ENCODE measurements at places on chromosomes 6 and 20.

DNA sequence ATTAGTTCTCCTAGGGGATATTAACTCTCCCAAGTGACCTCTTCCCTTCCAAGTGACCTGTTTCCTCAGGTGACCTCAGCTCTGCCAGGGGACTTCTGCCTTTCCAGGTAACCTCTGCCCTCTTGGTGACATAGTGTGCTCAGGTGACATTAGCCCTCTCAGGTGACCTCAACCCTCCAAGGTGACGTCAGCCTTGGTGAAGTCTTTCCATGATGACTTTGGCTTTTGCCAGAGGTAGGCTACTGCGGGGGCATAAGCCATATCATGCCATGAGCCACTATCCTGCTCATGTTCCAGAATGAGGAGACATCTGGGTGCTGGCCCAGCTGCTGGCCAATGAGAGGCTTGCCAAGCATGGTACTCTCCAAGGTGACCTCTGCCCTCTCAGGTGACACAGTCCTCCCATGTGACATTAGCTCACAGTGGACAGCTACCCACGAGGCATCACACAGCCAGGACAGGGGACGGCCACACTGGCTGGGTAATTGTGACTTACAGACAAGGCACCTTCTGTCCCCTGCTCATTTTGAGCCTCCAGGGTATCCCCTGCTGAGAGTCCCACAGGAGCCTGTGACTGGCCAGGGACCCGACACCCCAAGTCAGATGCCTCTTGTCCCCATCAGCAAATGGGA is 31.1 kb downstream of the UBD start:
- DNase-seq = no peak

DNA sequence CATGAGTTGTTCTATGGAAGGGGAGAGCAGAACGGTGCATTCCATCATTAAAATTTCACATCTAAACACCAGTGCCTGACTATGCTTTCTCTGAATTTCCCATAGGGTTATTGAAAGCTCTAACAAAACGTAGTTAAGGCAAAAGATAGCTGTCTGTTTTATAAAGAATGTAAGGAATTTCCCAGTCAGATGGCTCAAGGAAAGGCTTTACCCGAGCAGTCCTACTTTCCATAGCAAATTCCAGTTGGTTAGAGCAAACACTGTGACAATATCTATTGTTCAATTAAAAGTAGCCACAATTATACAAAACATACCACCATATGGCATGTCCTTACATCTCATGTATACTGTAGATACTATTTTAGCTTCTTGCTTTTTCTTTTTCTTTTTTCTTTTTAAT is 1059.5 kb upstream of the FLRT3 start:
- DNase-seq = no peak

DNA sequence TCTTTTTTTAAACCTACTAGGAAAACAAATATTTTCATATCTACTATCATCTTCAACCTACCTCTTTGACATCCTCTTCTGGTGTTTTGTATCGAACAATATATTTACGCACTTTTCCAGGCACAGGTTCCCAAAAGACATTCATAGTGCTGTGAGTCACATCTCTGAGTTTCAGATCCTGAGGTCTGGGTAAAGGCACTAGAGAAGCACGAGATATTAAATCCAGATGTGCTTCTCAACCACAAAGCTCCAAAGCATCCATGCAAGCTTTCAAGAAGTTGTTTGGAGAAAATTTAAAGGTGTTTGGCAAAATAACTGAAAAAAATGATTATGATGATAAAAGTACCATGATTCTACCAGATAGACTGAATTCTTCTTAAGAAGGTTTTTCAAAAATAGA is 62.7 kb downstream of the COL12A1 start:
- no peak for DNase-seq

- no peak for DNase-seq
Measured at GRCh38 chr6:170142559-170142958, 148.3 kb downstream of the DLL1 start.

GRCh38 chr6:162404951-162405350 is 322.6 kb downstream of the PRKN start:
- no peak for DNase-seq

DNA sequence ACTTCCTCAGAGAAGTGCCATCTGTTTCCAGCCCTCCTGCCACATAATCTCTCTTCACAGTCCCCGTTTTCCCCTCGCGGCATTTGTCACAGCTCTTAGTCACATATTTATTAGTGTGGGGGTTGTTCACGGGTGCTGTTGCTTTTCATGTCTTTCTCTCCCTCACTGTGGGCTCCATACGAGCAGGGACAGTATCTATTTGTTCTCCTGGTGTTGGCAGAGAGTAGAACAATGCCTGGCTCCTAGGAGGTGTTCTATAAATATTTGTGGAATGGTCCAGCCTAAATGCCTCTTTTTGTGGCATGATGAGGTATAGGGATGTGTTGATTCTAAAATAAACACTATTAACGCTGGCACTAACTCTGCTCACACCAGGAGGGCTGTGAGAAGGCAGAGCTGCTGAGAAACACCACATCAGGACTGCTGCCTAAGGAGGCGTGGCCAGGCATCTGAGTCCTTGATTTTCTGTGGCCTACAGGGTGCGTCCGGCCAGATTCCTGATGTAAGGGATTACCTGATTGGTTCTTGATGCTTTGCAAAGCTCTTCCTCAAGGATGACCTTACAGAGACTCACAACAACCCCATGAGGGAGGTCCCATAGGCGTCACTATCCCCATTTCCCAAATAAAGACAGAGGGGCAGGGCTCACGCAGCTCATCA is 219.8 kb upstream of the ARID1B start:
- peak; percentile 55 for DNase-seq
